Urothelium cell line (cell line): ENCODE measurements at places on chromosomes 1 and 21.

GRCh38 chr1:101312147-101312546, 75.3 kb downstream of the S1PR1 start:
- DNase-seq = no peak

GRCh38 chr1:228882041-228882770, 146.9 kb downstream of the RHOU start:
- no peak for DNase-seq

DNA sequence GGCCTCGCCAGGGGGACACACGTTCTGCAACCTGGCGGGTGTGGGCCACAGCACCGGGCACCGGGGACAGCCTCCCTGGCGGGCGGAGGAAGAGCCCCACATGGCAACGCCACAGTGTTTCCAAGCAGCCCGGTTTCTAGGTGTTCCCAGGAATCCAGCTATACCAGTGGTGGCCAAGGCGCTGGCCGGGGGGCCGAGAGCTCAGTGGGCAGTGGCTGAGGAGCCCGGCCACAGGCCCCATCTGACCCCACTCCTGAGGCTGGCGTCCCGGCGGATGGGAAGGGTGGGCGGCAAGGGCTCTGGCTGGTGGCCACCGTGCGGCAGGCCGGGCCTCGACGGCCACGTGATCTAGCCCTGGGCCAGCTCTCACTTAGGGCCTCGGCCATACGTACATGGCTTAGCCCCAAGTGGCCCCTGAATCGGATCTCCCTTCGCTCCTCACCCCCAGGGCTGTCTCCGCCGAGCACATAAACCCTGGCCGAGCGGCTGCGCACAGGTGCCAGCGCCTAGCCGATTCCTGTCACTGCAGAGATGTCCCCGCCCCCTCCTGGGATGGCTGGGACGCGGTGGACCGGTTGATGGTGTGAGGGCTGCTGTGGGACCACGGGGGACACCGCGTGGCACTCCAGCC, 68.7 kb downstream of the MORN1 start:
- DNase-seq = peak; percentile 20

DNA sequence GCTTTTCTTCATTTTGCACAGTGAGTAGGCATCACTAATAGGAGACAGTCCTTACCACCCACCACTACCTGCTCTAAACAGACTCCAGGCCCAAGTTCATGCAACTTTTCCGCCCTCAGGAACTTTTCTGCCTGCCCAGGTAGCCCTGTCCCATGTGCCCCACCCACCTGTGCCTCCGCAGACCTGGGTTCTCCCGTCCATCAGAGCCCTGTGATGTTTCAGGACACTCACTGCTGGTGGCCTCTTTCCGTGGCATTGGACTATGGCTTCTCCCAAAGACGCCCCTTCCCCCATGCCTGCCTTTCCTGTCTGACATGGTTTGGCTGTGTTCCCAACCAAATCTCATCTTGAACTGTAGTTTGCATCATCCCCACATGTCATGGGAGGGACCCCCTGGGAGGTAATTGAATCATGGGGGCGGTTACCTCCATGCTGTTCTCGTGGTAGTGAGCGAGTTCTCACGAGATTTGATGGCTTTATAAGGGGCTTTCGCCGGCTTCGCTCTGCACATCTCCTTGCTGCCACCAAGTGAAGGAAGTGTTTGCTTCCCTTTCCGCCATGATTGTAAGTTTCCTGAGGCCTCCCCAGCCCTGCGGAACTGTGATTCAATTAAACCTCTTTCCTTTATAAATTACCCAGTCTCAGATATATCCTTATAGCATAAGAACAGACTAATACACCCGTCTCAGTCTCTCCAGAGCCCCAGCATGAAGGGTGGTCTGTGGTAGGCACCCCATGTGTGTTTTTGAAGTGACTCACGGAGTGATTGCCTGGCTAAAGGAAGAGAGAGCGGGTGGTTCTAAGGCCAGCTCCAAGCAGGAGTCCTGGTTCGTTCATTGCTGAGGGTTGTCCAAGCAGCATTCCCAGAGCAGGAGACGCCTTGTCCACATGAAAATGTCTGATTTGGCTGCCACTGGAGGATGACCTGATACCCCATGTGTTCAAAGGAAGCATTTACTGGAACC, 86.0 kb upstream of the ZBTB40 start:
- no peak for DNase-seq
